ENCODE measurements at places on chromosomes 5 and 9.

- no peak for DNase-seq
These were observed 22.4 kb upstream of the SPINK14 start for GRCh38 chr5:148145916-148146315.

GRCh38 chr5:135753990-135754389 lies 80.5 kb upstream of the SLC25A48 start:
- DNase-seq, result no peak

GRCh38 chr5:55691265-55692105 lies 20.6 kb downstream of the SLC38A9 start:
- DNase-seq, result peak; percentile 33

GRCh38 chr9:127500862-127501261 lies 49.6 kb downstream of the LRSAM1 start:
- no peak for DNase-seq

GRCh38 chr5:154107756-154108155 lies 69.0 kb downstream of the MFAP3 start:
- DNase-seq, result no peak

GRCh38 chr9:16258708-16259107 lies 611.8 kb downstream of the BNC2 start:
- DNase-seq, result no peak

GRCh38 chr5:98349251-98349989 lies 424.0 kb upstream of the RGMB start:
- DNase-seq, result no peak

GRCh38 chr5:130715541-130715940 lies 449.5 kb downstream of the HINT1 start:
- no peak for DNase-seq

- no peak for DNase-seq
These were observed 20.0 kb upstream of the NPM1 start for GRCh38 chr5:171367424-171368370.

- no peak for DNase-seq
These were observed 146.4 kb upstream of the FGF10 start for GRCh38 chr5:44535621-44536020.

GRCh38 chr5:124034963-124035362 lies 523.0 kb downstream of the CSNK1G3 start:
- peak; percentile 66 for DNase-seq

GRCh38 chr9:21974343-21974721 lies 19.9 kb downstream of the CDKN2A start:
- no peak for DNase-seq

DNA sequence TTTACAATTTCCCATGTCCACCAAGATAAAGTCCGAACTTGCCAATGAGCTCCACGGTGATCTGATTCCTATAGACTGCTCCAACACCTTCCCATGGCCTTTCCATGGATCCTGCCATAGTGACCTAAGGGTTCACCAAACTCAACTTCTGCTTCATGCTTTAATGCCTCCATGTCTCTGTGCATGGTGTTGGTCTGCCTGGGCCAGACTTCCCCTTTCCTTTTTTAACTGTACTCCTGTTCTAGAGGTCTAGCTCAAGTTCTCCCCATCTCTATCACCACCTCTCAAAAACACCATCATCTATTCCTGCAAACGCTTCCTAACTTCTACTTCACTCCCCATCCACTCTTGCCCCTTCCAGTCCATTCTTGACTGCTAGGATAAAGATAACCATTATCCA lies 14.8 kb upstream of the SMARCA2 start:
- DNase-seq, result peak; percentile 24

DNA sequence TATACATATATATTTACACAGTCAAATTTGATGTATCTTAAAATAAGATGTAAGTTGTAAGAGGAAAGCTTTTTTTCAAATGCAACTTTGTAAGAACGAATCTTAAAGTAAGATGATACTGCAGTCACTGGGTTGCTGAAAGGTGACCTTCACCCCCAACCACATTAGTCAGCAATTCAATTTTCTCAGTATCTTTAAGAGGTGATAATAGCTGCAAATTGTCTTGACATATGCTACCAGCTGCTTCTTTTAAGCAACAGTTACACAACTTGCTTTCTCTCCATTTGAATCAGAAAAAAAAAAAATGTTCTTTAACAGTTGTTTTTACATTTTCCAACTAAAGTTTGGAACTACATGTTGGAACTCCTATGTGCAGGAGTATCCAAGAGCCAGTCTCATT lies 246.6 kb upstream of the CCNG1 start:
- no peak for DNase-seq

- no peak for DNase-seq
These were observed 97.9 kb downstream of the CDH6 start for GRCh38 chr5:31291323-31291854.

- no peak for DNase-seq
These were observed 32.4 kb upstream of the C9orf57 start for GRCh38 chr9:72092820-72093219.

GRCh38 chr9:90964101-90965020 lies 162.7 kb downstream of the SYK start:
- DNase-seq, result peak; percentile 25

GRCh38 chr5:33806738-33807442 lies 84.9 kb downstream of the ADAMTS12 start:
- no peak for DNase-seq

- no peak for DNase-seq
These were observed 58.5 kb upstream of the UBAC1 start for GRCh38 chr9:136019681-136020060.

- no peak for DNase-seq
These were observed 164.4 kb downstream of the KDM4C start for GRCh38 chr9:6922124-6922676.

All from germinal center (tissue), 1 donor.